ENCODE measurements at places on chromosomes 7 and 10.

DNA sequence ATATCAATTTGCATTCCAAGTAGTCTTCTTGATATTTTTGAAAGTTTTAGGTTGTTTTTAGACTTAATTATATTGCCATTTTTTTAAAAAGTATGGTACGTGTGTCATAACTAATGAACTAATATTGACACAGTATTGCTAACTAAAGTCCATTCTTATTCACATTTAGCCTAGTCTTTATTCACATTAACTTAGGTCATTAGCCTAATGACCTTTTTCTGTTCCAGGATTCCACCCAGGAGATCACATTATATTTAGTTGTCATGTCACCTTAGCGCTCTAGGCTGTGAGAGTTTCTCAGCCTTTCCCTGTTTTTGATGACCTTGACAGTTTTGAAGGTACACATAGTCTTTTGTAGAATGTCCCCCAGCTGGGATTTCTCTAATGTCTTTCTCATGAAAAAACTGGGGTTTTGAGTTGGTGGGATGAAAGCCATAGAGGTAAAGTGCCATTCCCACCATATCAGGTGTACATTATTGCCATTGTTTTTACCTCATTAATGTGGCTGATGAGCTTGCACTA is 38.5 kb downstream of the SDHAF3 start:
- no peak for DNase-seq

DNA sequence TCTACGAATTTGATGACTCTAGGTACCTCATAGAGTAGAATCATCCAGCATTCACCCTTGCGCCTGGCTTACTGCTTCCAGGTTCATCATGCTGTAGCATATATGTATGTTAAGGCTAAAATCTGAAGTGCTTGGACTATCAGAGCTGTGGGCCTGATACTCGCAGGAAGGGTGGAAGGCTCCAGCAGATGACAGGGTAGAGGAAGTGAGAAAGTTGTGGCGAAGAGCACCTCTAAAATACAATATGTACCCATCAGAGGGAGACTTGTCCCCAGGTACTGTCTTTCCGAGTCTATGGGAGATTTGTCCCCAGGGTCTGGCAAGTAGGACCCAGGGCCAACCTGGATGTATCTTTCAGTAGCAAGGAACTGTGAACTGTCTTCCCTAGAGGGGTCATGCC is 48.1 kb upstream of the PLEKHA1 start:
- no peak for DNase-seq

GRCh38 chr10:17850501-17850900 is 41.4 kb downstream of the MRC1 start:
- no peak for DNase-seq

GRCh38 chr10:129388435-129388834 is 78.6 kb upstream of the MGMT start:
- DNase-seq = no peak

DNA sequence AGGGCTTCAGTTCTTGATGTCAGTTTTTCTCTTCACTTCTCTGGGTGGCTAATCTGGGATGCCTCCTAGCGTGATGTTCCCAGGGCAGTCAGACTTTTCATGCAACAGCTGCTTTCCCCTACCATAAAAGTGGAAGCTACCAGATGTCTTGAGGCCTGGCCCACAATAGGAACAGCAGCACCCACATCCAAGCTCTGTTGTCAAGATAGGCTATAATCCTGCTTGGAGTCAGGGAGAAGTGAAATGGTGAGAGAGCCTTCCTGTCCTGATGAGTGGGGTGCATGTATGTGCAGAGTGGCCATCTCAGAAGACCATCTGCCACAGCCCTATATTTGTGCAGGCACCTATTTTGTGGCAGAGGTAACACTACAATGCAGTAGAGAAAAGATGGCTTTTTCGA is 108.0 kb downstream of the HTR5A start:
- DNase-seq = no peak

- no peak for DNase-seq
These were observed 344.0 kb downstream of the ARL4A start for GRCh38 chr7:13031468-13031867.

- no peak for DNase-seq
These were observed 8.3 kb upstream of the LRRC4 start for GRCh38 chr7:128039544-128039953.

- no peak for DNase-seq
These were observed 628.4 kb downstream of the PARD3 start for GRCh38 chr10:34186745-34187144.

- peak; percentile 96 for DNase-seq
These were observed 23.6 kb downstream of the GNA12 start for GRCh38 chr7:2820508-2820934.

- no peak for DNase-seq
These were observed 90.7 kb downstream of the DGKI start for GRCh38 chr7:137755846-137756651.

DNA sequence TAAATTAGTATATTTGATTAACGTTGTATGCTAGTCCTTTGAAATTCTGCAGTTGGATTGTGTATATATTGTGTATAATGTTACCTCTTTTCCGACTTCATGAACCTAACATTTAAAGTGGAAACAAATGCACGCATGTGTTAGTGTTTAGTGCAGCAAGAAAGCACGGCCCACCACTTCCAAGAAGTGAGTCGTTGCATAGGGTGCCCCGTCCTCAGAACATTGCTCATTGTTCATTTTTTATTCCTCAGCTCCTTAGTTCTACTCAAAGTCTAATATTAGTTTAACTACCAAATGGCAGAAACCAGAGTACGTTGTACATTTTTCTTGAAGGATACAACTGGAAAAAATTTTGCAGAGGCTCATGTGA is 407.6 kb downstream of the AUTS2 start:
- no peak for DNase-seq

- no peak for DNase-seq
These were observed 1.5 kb downstream of the BZW2 start for GRCh38 chr7:16647435-16647960.

DNA sequence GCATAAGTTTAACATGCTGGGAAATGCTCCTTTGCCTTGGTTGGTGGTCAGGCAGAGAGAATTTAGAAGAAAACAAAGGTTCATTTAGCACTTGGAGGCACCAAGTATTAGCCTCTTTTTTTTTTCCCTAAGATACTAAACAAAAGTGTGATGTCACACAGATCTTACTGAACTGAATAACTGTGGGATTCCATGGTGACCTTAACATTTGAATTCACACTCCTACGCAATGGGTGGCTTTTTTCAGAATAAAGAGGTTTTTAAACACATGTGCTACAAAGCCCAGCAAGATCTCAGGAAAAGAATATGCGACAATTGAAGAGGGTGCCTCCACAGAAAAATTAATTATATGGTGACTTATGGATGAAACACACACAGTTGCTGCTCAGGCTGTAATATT is 133.4 kb upstream of the ABCB5 start:
- DNase-seq = no peak

DNA sequence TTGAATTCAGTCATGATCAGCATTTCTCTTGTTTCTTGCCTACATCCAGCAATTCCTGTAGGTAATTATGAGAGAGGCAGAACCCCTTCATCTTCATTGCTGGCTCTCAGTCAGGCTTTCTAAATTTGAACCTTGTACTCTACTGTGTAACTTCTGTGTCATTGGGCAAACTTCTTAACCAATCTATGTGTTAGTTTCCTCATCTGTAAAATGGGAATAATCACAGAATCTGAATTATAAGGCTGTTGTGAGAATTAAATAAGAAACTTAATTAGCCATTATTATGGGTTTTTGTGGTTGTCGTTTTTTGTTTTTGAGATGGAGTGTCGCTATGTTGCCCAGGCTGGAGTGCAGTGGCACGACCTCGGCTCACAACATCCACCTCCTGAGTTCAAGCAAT is 11.5 kb upstream of the GALNT11 start:
- no peak for DNase-seq

- peak; percentile 43 for DNase-seq
These were observed 51.9 kb downstream of the DENND11 start for GRCh38 chr7:141649865-141650634.

Measured in H54 (cell line).